ENCODE measurements at places on chromosomes 5 and 9.

- DNase-seq = no peak
Observed at GRCh38 chr9:130026583-130027340, 16.2 kb downstream of the FNBP1 start.

- no peak for DNase-seq
Observed at GRCh38 chr5:920321-920720, 27.6 kb downstream of the TRIP13 start.

DNA sequence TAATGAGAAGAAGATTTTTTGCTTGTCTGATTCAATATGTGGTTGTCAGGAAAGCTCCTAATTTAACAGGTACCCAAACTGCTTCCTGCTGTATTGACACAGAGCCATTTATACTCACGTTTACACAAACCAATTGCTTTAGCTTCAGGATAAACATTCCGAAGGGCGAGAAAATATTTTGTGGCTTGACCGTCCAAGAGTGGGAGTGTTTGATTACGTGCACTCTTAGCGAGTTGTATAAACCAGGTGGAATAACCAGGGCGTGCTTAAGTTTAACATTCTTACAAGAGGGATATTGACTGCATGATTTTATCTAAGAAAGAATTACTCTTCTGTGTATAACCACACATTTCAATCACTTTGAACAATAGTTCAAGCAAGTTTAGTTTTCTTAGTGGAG is 278.7 kb upstream of the TYRP1 start:
- DNase-seq = no peak

- DNase-seq = no peak
Observed at GRCh38 chr5:17180330-17180843, 37.0 kb upstream of the BASP1 start.

DNA sequence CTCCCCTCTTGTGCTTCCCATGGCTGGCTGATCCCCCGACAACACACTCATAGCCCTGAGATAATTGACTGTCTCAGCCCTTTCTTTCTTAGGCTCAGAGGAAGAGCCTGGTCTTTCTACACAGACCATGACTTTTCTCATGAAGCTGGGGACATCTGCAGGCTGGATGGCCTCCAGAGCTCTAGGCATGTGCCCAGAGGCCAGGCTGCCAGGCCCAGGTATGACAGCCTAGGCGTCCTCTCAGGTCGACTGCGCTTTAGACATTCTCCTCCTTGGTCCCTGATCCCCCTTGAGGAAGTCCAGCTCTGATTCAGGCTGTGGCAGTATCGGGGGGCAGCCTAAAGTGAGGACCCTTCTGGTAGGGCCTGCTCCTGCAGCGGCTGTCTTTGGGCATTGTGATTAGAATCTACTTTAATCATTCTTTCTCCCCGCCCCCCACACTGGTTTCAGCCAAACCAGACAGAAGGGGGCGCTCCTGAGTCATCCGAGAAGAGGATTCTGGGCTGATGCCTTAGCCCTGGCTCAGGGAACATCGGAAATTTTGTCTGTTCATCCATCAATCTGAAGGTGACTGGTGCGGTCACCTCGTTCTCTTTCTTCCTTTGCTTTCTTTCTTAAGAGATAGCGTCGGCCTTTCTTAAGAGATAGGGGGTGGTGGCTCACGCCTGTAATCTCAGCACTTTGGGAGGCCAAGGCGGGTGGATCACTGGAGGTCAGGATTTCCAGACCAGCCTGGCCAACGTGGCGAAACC is 66.5 kb upstream of the HSPA9 start:
- DNase-seq = peak; percentile 77

GRCh38 chr5:14414656-14415023 is 167.0 kb upstream of the OTULINL start:
- DNase-seq = no peak

GRCh38 chr5:169006842-169007790 is 293.8 kb downstream of the SLIT3 start:
- DNase-seq = no peak
